ENCODE measurements at places on chromosomes 3 and 15. TPM values are rescaled to one million over a fixed set of nuclear protein-coding genes. Genes with fewer than 3 reads are reported as not detected.

XCR1 gene
- not detected for total RNA-seq

TRH gene
- total RNA-seq: not detected

VIPR1 gene
- total RNA-seq: 2.0 TPM

IL17RE gene
- 0.72 TPM for total RNA-seq

RTP3 gene
- total RNA-seq: not detected

MASP1 gene
- 214 TPM for total RNA-seq

ZNF860 gene
- total RNA-seq: 0.44 TPM

ABHD17C gene
- 9.0 TPM for total RNA-seq

NDN gene
- 31.1 TPM for total RNA-seq

STXBP5L gene
- not detected for total RNA-seq

GRK7 gene
- not detected for total RNA-seq

GOLGA6A gene
- total RNA-seq: not detected

GCNT3 gene
- total RNA-seq: not detected

PAK6 gene
- under 0.01 TPM for total RNA-seq

HCN4 gene
- not detected for total RNA-seq

MUC13 gene
- total RNA-seq: not detected

MINDY4B gene
- not detected for total RNA-seq

EPHA3 gene
- total RNA-seq: 0.22 TPM

IL12A gene
- 7.2 TPM for total RNA-seq

SOX2 gene
- total RNA-seq: not detected

CACNA1D gene
- under 0.01 TPM for total RNA-seq

MRPL46 gene
- total RNA-seq: 11.6 TPM

GOLGA8M gene
- not detected for total RNA-seq

MEX3B gene
- 9.6 TPM for total RNA-seq

EIF5A2 gene
- total RNA-seq: 11.6 TPM

RASGRP1 gene
- total RNA-seq: not detected

GOLGA6B gene
- total RNA-seq: not detected

C3orf62 gene
- total RNA-seq: 1.3 TPM

ESYT3 gene
- under 0.01 TPM for total RNA-seq
